ENCODE measurements at places on chromosomes 7 and 10. TPM values are rescaled to one million over a fixed set of nuclear protein-coding genes. Genes with fewer than 3 reads are reported as not detected.

SPRN gene
- not detected for total RNA-seq

DENND2A gene
- not detected for total RNA-seq

- H3K36me3 ChIP-seq = no peaks in the 10 kb centered on the region
- H3K4me3 ChIP-seq = no peak overlapping the region
- H3K27me3 ChIP-seq = no peaks in the 10 kb centered on the region
- H3K4me1 ChIP-seq = no peaks in the 10 kb centered on the region
- H3K27ac ChIP-seq = no peak overlapping the region
Observed at GRCh38 chr10:53580465-53580864, 807.9 kb upstream of the MBL2 start.

SLC29A4 gene
- 0.96 TPM for total RNA-seq

- H3K27me3 ChIP-seq = no peaks in the 10 kb centered on the region
- H3K27ac ChIP-seq = no peak overlapping the region
- peaks cover 15% of the 10 kb centered on the region for H3K4me1 ChIP-seq
- DNase-seq = no peak
- H3K4me3 ChIP-seq = no peak overlapping the region
Observed at GRCh38 chr7:6227294-6227846, 45.1 kb downstream of the CYTH3 start.

DNA sequence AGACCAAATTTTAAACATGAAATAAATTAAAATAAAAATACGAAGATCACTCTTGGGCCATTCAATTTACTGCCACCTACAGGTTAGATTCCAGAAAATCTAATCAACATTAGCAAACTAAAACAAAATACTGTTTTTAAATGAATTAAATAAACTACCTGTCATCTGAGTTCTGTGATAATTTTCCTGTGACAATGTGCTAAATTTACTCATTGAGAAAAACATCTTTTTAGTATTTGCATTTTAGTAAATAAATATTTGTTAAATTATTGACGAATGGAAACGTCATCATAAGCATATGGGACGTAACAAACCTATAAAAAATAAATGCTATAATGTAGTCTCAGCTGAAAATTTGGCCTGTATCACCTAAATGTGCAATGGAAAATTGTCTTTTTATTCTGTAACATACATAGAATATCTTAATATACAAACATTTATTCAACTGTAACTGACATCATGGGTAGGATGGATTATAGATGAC is 72.1 kb downstream of the ITGB8 start:
- peaks cover 73% of the 10 kb centered on the region for H3K36me3 ChIP-seq
- H3K27me3 ChIP-seq = no peaks in the 10 kb centered on the region
- H3K4me1 ChIP-seq = peaks cover 16% of the 10 kb centered on the region
- DNase-seq = no peak
- H3K4me3 ChIP-seq = no peak overlapping the region

GJD4 gene
- total RNA-seq = not detected

DNA sequence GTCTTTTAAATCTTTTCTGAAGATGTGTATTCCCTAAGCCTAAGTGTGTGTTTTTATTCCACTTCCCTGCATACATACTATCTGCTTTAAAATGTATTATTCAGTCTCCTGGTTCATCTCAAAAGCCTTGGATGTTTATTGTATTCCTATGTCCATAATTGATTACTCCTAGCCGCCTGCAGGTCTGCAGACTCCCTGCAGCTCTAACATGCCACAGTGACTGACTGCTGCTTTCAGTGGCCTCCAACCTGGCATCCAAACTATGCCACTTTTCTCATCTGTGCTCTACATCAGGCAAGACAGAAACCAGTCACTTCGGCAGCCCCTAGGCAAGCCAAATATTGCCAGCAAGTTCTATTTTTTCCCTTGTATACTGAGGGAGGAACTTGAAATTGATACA is 81.7 kb downstream of the ABCA13 start:
- H3K36me3 ChIP-seq = no peaks in the 10 kb centered on the region
- peaks cover 6% of the 10 kb centered on the region for H3K4me1 ChIP-seq

DNA sequence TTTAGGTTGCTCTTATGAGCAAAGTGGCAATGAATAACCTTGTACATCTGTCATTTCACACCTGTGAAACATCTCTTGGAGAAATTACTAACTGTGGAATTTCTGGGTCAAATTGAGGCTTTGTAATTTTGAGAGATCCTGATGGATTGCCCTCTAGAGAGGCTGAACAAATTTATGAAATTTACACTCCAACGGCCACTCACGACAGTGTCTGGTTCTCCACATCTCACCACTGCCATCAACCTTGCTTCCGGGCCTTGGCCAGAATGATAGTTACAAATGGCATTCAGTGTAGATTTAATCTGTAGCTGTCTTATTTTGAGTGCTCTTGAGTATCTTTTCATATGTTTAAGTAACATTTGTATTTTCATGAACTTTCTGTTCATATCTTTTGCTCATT is 117.4 kb downstream of the TMEM178B start:
- no peak for DNase-seq
- H3K27ac ChIP-seq = no peak overlapping the region
- no peaks in the 10 kb centered on the region for H3K36me3 ChIP-seq
- no peaks in the 10 kb centered on the region for H3K27me3 ChIP-seq
- no peak overlapping the region for H3K4me3 ChIP-seq
- no peaks in the 10 kb centered on the region for H3K4me1 ChIP-seq

CCDC201 gene
- not detected for total RNA-seq

GRCh38 chr10:91634898-91635297 is 2.0 kb upstream of the PPP1R3C start:
- H3K36me3 ChIP-seq = no peaks in the 10 kb centered on the region
- H3K4me3 ChIP-seq = no peak overlapping the region
- no peaks in the 10 kb centered on the region for H3K27me3 ChIP-seq
- H3K27ac ChIP-seq = no peak overlapping the region

DNA sequence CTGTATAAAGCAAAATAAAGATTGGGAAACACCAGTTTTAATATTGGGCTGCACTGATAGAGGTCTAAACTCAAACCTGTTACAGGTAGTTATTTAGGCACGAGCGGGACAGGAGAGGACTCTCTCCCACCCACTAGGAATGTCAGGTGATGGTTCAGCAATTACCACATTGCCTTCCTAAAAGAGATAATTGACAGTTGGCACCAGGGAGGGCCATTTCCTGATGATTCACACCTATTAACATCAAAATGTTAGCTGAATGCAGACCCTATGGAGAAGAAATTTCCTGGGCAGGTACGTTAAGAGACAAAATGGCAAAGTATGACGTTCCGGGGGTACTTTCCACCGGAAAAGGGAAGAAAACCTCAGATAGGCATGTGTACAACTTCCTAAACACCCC is 272.6 kb downstream of the SDHAF3 start:
- no peak overlapping the region for H3K27ac ChIP-seq
- no peak for DNase-seq
- no peaks in the 10 kb centered on the region for H3K36me3 ChIP-seq
- no peaks in the 10 kb centered on the region for H3K4me1 ChIP-seq

DNA sequence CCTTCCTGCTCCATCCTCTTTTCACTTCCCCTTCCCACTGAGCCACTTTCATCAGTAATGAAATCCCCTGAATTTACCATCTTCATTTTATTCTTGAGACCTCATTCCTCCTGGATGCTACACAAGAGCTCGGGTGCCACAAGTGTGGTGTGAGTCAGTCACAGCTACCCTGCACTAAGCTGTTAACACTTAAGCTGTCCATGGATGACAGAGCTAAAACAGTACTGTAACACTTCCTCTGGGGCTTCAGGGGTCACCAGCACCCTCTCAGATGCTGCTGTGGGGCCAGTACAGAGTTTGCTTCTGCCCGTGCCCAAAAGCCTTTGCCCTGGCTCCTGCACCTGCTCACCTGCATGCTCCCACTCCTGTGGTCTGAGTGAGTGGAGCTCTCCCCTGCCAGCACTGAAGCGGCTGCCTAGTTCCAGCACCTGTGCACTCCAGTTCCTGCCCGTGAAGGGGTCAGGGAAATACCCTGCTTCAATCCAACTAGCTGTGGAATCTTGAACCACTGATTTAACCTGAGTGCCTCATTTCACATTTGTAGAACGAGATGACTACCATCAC is 71.9 kb downstream of the POT1 start:
- H3K4me3 ChIP-seq = no peak overlapping the region
- no peak for DNase-seq
- H3K36me3 ChIP-seq = peaks cover 4% of the 10 kb centered on the region
- peaks cover 6% of the 10 kb centered on the region for H3K4me1 ChIP-seq
- H3K27ac ChIP-seq = no peak overlapping the region

GRCh38 chr7:131546583-131547141 is 9.8 kb downstream of the PODXL start:
- H3K4me3 ChIP-seq = no peak overlapping the region
- H3K27me3 ChIP-seq = no peaks in the 10 kb centered on the region
- no peak overlapping the region for H3K27ac ChIP-seq
- H3K4me1 ChIP-seq = peaks cover 14% of the 10 kb centered on the region

DNA sequence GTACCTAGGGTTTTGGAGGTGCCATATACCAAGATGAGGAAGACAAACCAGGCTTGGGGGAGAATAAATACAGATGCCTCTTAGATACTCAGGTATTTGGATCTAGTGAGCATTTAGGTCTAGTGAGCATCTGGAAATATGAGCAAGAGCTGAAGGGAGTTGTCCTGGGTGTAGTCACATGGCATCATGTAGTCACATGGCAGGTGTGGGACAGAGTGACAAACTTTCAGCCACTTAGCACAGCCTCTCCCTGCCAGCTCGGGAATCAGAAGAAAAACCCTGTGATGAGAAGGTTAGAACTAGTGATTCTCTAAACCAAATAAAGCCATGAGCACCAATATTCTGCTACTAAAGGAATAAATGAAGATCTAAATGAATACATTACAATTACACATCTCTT is 24.3 kb downstream of the RGR start:
- H3K27ac ChIP-seq = no peak overlapping the region
- H3K27me3 ChIP-seq = no peaks in the 10 kb centered on the region
- DNase-seq = no peak
- peaks cover 18% of the 10 kb centered on the region for H3K4me1 ChIP-seq
- H3K4me3 ChIP-seq = no peak overlapping the region
- H3K36me3 ChIP-seq = no peaks in the 10 kb centered on the region

ARPC1A gene
- total RNA-seq = 149 TPM

PSD gene
- 0.75 TPM for total RNA-seq

- H3K4me1 ChIP-seq = no peaks in the 10 kb centered on the region
- no peak overlapping the region for H3K4me3 ChIP-seq
- no peaks in the 10 kb centered on the region for H3K36me3 ChIP-seq
- no peak overlapping the region for H3K27ac ChIP-seq
- DNase-seq = no peak
Observed at GRCh38 chr7:115135769-115136410, 214.0 kb downstream of the MDFIC start.

DNA sequence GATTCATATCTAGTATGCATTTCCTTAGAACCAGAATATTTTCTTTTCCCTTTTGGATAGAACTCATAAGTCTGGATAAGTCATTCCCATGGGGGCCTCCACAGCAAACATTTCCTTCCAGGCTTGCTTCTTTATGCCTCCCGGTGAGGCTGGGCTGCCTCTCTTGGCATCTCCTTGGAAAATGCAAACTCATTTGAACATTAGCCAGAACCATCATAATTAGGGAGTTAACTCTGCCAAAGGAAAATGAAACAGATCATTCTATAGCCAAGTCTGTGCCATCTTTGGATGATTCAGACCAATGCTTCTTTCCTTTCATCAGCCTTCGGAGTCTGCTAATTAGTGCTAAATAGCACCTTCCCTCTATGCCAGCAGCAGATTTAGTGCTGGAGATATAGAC is 81.1 kb downstream of the PLPP4 start:
- no peak overlapping the region for H3K4me3 ChIP-seq
- H3K4me1 ChIP-seq = no peaks in the 10 kb centered on the region
- no peaks in the 10 kb centered on the region for H3K27me3 ChIP-seq
- no peaks in the 10 kb centered on the region for H3K36me3 ChIP-seq
- H3K27ac ChIP-seq = no peak overlapping the region

GRCh38 chr7:28509251-28510025 is 97.1 kb downstream of the CREB5 start:
- H3K4me1 ChIP-seq = no peaks in the 10 kb centered on the region
- H3K27me3 ChIP-seq = peaks cover 10% of the 10 kb centered on the region
- no peak overlapping the region for H3K27ac ChIP-seq
- no peak for DNase-seq
- no peaks in the 10 kb centered on the region for H3K36me3 ChIP-seq

DNA sequence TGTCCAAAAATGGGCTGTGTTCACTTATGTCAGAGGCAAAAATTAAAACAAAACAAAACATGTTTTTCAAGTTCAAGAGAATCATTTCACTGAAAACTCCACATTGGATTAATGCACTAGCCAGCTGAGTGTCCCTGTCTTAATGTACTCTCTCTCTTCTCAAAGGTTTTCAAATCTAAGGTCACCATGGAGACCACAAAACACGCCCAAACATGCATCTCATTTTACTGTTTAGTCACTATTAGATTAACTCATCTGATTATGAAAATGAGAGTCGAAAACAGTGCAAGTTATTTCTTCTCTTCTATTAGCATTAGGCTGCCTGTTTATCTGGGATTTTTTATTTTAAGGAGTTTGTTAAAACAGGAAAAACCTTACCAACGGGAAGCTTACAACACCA is 70.8 kb upstream of the ASAH2 start:
- peak overlapping the region; percentile 19 for H3K27ac ChIP-seq
- H3K4me1 ChIP-seq = peaks cover 35% of the 10 kb centered on the region
- DNase-seq = peak; percentile 72
- H3K4me3 ChIP-seq = no peak overlapping the region
- H3K27me3 ChIP-seq = no peaks in the 10 kb centered on the region

- H3K27ac ChIP-seq = no peak overlapping the region
- H3K36me3 ChIP-seq = no peaks in the 10 kb centered on the region
- H3K4me1 ChIP-seq = peaks cover 5% of the 10 kb centered on the region
- H3K27me3 ChIP-seq = no peaks in the 10 kb centered on the region
- no peak overlapping the region for H3K4me3 ChIP-seq
- no peak for DNase-seq
Observed at GRCh38 chr7:72023926-72024325, 388.2 kb downstream of the CALN1 start.

KCNMA1 gene
- total RNA-seq = 16.4 TPM

DNA sequence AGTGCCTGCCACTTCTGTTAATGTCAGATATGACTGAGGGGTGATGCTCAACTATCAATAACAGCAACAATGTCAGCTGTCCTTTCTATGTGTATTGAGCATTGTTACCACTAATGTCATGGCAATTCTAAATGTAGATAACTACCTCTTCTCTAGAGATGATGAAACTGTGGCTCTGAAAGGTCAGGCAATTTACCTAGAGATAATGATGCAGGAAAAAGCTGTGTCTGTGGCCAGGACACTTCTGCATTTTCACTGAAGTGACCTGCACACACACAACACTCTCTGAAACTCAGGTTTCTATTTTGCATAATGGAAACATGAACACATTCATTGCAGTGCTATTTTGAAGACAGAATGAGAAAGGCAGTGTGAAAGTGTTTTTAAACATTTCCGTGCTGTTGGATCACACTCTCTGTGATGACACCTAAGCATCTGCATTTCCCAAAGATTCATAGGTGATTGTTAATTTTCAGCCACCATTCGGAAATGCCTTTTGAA is 148.2 kb downstream of the KCND2 start:
- DNase-seq = no peak
- H3K36me3 ChIP-seq = no peaks in the 10 kb centered on the region
- peaks cover 36% of the 10 kb centered on the region for H3K27me3 ChIP-seq
- H3K4me1 ChIP-seq = no peaks in the 10 kb centered on the region
- no peak overlapping the region for H3K27ac ChIP-seq

Data from MCF 10A (cell line).